ENCODE measurements at places on chromosomes 5 and 9.
A peak's percentile ranks its signal among the peaks of the same experiment; 100 is the strongest.

DNA sequence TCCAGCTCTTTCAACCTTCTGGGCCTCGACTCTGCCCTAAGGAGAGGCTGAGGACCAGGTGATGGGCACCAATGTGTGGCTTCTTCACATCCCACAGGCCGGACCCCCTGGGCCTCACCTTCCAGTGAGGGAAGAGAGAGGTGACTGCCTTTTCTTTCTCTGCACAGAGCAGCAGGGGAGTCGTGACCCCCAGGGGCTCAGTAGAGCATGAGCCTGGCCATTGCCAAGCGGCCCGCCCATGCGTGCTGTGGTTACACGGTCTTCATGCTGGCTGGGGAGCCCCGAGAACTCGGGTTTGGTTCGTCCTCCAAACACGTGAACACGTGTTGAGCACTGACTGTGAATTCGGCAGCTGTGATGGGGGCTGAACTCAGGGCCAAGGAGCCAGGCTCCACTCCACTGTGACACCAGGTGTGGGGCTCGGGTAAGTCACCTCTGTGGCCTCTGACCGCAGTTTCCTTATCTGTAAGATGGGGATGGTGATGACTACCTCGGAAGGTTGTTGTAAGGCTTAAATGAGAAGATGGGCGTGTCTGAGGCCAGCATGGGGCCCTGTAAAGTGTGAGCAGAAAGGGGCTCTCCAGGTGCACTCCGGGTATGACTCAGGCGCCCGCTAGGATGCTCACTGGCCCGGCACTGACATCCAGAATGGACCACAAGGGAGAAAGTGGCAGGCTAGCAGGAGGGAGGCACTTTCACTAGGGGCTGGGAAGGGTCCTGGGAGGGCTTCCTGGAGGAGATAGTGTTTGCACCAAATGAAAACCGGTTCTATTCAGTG lies 13.4 kb upstream of the GRHPR start:
- peak; percentile 62 for DNase-seq

GRCh38 chr9:76787677-76788076 lies 23.4 kb downstream of the PCA3 start:
- no peak for DNase-seq

DNA sequence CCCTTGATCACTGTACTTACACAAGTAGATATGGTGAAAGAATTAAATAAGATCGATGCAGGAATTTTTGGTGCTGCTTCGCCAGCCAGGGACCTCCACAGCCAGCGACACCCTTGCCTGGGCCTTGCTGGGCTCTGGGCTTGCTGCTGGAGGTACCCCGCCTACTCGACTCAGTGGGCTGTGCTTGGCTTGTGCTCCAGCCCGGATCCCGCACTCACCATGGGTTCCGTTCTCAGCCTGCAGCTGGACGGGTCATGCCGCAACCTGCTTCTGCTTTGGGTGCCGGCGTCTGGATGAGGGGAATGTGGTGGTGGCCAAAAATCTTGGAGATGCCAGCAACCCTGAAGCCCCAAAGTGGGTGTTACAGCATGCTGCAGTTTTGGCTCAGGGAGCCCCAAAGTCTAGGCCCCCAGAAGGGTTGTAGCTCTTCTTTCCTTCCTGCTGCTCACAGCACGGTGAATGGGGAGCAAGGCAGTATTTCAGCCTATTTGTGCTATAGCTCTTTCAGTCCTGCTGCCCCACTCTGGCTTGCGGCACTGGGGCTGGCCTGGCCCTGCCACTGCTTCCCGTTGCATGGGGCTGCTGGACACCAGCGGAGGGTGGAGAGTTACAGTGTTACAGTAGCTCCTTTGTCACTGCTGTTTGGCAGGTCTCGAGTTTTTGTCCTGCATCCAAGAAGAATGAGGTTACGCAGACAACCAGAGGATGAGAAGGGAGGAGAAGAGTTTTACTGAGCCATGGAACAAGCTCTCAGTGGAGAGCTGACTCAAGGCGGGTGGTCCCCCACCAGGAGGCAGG lies 48.0 kb downstream of the TARS1 start:
- no peak for DNase-seq

DNA sequence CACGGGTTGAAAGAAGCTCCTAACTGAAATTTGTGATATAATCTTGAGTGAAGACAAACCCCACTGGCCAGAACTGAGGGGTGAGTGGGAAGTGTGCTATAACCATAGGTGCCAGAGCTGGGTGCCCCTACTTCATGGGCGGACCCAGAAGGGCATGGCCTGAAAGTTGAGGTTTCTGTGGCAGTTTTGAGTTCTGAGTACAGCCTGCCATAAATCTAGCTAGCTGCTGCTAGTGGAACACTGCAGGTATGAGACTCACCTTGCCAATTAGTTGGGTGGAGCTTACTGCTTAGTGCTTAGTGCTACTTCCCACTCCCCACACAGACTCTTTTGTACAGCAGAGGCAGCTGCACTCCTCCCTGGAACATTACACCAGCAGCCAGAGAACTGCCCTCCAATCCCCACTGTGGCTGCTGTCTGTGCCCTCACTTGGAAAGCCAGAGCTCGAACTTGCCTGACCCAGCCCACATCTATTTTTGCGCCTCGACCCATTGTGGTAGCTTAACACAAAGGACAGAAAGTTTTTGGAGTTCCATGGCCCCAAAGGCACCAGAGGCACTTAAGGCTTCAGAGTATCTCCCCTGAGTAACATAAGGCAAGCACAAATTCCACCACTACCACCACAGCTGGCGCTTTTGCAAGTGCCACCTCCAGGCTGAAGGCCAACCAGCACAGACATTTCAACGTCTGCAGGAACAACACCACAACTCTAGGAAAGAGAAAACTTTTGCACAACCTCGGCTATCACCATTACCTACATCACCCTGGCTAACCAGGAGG lies 27.1 kb upstream of the PTGER4 start:
- DNase-seq: no peak

DNA sequence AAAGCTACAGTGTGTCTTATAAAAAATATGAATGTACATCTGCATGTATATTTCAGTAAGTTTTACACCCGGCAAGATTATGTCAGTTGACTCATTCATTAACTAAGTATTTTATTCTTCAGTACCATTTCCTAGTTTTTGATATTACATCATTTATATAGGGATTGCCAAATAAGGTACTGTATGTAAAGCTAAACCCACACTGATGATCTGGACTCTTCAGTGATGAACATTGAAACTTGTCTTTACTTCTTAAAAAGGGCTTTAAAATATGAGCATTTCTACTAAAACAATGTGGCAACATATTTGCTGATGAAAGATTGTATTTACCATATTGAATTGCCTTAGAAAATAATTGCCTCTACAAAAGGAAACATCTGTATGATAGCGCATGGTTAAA lies 151.8 kb upstream of the TLX3 start:
- no peak for DNase-seq

GRCh38 chr5:172599204-172599567 lies 41.9 kb upstream of the NEURL1B start:
- DNase-seq: no peak

DNA sequence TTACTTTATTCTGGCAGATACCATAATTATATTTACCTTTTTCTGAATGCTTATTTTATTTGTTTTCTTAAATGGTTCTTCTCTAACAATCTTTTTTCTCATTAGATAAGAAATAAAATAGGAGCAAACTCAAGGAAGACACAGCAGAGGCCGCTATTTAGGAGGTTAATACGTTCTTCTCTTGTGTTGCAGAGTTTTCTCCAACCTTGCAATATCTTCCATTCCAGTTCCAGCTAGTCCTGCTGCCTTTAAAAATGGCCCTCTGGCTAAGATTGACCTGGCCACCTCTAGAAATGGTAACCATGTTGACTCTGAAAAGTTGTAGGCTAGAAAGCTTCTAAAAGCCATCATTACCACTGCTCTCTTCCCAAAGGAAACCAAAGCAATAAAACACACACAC lies 718.8 kb downstream of the MAT2B start:
- no peak for DNase-seq

- no peak for DNase-seq
Observed at GRCh38 chr9:132485393-132485792, 75.4 kb downstream of the CFAP77 start.

DNA sequence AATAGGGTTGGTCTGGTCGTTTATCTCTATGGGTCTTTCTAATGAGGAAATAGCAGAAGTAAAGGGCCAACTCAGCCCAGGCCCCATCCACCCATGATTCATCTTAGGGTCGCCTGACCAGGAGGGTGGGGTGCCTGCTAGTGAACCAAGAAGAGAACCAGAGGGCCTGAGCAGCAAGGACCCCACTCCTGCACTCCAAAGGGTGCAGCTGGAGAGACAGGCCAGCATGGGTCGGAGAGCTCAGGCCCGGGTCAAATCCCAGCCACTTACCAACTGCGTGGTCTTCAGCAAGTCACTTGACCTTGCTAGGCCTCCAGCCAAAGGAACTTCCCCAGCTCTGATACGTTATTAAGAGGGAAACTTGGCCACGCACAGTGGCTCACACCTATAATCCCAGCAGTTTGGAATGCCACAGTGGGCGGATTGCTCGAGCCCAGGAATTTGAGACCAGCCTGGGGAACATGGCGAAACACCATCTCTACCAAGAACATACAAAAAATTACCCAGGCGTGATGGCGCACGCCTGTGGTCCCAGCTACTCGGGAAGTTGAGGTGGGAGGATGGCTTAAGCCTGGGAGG lies 4.3 kb downstream of the BBLN start:
- no peak for DNase-seq

DNA sequence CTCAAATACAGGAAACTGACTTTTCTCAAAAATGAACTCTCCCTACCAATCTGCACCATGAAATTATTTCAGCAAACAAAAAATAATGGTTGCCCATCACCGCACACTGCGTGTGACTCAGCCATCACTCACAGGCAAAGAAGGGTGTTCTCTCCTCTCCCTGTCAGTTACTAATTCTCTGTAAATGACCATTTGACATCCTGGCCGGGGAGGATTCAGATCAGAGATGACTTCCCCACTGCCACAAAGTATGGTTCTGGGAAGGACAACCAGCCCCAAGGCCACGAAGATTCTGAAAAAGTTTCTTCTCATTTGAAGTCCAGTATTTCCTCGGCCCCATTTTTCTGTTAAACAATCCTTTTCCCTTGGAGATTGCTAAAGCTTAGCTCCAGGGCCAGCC lies 199.4 kb downstream of the AUH start:
- no peak for DNase-seq

DNA sequence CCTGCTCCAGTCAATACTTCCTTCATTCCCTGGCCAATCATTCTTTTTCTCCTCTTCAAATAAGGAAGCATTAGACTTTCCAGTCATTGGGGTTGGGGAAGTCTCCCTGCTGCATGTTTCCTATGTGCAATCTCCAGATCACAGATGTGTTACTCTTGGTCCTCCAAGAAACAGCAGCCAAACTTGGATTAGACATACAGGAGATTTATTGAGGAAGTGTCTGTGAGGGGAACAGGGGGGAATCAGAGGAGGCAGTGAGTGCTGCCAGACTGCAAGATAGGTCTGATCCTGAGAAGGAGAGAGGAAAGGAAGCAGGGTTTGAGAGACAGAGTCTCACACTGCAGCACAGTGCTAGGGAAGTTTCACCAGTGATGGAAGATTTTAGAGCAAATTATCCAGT lies 40.6 kb upstream of the SLIT3 start:
- no peak for DNase-seq

GRCh38 chr5:56071470-56071869 lies 76.7 kb upstream of the IL6ST start:
- no peak for DNase-seq

GRCh38 chr9:27485158-27485557 lies 38.9 kb upstream of the IFNK start:
- no peak for DNase-seq

GRCh38 chr9:136584934-136585333 lies 39.1 kb upstream of the NOTCH1 start:
- no peak for DNase-seq

- DNase-seq: no peak
Observed at GRCh38 chr9:129761293-129761900, 8.6 kb upstream of the PTGES start.

DNA sequence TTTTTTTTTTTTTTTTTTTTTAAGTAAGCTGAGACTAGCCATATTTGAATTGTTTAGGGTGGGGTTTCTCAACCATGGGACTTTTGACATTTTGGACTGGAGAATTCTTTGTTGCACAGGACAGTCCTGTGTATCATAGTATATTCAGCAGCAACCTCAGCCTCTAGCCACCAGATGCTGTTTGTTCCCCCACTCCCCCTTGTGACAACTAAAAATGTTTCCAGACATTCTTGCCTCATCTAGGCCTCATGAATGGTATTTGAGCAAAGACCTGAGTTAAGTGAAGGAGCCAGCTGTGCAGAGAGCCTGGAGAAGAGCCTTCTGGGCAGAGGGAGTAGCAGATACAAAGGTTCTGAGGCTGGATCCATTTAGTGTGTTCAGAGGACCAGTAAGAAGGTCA lies 155.9 kb downstream of the SGCD start:
- no peak for DNase-seq

DNA sequence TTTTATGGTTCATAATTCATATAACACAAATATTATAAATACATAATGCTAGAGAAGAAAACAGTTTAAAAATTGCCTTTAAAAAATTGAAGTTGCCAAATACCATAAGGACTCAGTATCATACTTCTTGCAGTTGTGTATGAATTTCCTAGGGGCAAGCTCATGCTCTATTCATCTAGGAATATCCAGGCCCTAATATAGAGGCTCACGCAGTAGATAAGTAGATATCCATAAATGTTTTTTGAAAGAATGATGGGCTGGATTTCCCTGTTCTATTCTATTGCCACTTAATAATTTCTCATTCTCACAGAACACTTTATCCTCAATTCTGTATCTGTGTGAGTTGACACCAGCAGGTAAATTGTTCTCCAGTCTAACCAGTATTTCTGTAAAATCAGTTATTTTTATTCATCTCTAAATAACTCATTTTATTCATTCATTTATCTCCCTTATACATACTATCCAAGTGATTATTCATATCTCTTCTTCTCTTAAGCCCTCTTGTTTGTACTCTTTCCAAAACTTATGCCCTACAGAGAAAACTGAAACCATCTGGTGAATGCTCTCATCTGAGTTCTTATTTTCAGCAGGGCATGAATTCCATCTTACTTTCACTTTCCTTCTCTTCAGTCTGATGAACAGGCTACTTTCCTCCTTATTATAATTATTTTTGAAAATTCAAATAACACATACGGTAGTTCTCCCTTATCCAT lies 97.1 kb downstream of the SLC44A1 start:
- DNase-seq: no peak

GRCh38 chr9:30504502-30504905 lies 1879.9 kb upstream of the ACO1 start:
- DNase-seq: no peak

GRCh38 chr9:133477992-133478850 lies 678 bp downstream of the SLC2A6 start:
- no peak for DNase-seq

- no peak for DNase-seq
Observed at GRCh38 chr9:11868795-11869194, 824.4 kb upstream of the TYRP1 start.

- no peak for DNase-seq
Observed at GRCh38 chr5:181054871-181055459, 14.9 kb downstream of the BTNL9 start.

- DNase-seq: no peak
Observed at GRCh38 chr9:136990242-136990911, 1.8 kb upstream of the PAXX start.

- DNase-seq: no peak
Observed at GRCh38 chr9:82234160-82234943, 245.8 kb downstream of the SPATA31D1 start.
